ENCODE measurements at places on chromosomes 1 and 21.

- DNase-seq, result no peak
These were observed 11.4 kb downstream of the DMRTB1 start for GRCh38 chr1:53470584-53470983.

DNA sequence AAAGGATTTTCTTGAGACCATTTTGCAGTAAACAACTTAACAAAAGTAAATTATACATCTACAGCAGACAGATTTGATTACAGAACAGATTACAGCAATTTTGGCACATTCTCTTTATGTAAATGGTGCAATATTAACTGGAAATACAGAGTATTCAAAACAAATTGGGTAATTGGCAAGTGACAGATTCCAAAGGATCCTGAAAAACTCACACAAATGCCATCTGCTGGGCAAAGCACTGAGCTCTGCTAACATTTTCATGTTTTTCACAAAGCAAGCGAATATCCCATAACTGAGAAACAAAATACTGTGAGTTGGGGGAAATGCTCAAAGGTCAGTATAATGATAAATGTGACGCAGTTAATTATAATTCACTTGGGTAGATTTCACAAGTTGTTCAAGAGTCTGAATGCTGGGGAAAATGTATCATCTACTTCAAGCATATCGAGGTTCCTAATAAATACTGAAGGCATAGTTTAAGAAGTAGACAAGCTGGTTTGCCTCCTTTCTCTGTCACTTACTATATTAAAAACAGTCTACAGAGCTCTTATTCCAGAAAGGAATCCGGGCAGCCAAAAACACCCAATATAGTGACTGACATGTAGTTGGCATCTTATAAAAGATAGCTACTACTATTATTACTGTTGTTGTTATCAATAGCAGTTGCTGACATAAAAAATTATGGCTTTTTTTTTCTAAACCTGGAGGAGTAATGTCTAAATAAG, 75.8 kb upstream of the SDC3 start:
- DNase-seq, result no peak

GRCh38 chr1:34398916-34399275, 222.2 kb downstream of the C1orf94 start:
- DNase-seq, result no peak

DNA sequence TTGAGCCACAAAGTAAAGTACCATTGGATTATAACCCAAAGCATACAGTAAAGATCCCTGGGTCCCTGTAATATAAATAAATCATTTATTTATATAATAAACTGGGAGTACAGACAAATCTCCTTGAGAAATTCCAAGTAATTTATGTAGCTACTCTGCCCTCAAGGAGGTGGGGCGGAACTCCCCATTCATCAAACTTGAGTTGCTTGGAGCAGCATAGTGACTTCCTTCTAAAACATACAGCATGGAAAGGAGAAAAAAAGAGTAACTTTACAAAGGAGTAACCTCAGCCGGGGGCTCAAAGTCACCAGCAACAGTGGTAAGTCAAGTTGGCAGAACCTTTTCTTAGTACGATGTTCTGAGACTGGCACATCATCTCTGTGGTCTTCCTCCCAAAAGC, 4.5 kb downstream of the LAPTM5 start:
- no peak for DNase-seq

DNA sequence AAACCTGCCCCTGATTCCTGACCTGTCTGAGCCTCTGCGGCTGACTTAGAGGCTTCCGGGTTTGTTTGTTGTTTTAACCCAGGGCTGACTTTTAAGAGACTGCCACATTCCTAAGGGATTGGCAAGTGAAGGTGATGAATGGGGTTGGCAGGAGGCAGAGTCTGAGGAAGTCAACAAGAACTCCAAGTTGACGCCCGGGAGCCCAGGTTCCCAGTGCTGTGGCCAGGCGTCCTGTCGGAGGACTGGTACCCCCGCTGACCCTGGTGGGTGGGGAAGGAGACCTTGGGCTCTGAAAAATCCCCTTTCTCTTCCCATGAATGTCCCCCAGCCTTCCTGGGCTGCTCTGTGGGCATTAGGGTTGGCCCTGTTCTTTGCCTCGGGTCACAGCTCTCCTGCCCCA, 19.7 kb upstream of the EPS8L3 start:
- no peak for DNase-seq

- no peak for DNase-seq
These were observed 593.2 kb downstream of the LRRIQ3 start for GRCh38 chr1:73604739-73605138.

GRCh38 chr1:30372792-30373433, 350.5 kb downstream of the MATN1 start:
- DNase-seq, result no peak

- DNase-seq, result no peak
These were observed 5.2 kb downstream of the SUSD4 start for GRCh38 chr1:223358826-223359225.

DNA sequence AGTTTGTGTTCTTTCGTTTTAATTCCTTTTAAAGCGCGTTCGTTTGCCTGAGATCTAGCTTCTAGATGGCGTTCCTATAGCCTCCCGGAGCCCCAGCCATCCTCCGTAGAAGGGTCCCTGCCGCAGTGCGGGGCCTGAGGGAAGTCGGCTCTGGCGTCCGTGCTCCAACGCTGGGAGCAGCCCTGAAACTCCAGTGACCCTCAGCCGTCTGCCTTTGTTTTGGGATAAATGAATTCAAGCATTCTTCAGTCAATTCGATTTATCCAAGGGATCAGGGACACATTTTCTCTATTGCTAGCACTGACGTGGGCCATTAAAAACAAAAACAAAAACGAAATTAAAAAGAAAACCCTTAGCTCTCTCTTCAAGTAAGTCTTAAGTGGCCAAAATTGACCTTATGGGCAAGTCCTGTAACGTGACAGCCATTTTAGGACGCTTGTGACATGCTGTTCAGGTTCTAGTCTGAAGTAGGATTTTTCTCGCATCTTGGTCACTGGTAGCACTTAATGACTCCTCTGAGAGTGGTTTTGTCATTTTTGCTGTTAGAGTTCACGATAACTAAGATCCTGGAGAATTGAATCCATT, 742 bp upstream of the HSPA13 start:
- DNase-seq, result peak; percentile 6

DNA sequence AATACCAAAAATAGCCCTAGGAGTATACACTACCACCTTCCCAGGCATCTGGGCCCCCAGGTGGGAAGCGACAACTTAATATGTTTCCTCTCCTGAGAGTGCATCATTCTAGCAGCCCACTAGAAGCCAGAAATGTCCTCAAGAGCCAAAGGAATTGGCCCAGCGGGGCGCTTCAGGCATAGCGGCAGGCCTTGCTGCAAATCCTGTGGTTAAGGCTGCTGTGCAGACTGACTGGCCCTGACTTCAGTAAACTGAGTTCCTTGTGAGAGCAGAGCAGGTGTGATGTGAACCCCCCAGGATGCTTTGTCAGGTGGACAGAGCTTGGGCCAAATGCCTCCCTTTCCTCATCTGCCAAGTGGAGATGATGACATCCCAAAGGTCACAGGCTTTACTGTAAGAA, 29.7 kb upstream of the LDLRAP1 start:
- DNase-seq, result no peak
